ENCODE measurements at places on chromosomes 4 and X.

- no peak for DNase-seq
These were observed 359.2 kb downstream of the FBXW7 start for GRCh38 chr4:152176627-152177214.

- DNase-seq: no peak
These were observed 352.7 kb downstream of the NKX6-1 start for GRCh38 chr4:84146300-84146959.

- no peak for DNase-seq
These were observed at the start of gene MYOZ2 for GRCh38 chr4:119135721-119136121. Gene MYOZ2, plus strand, starts transcription at chr4:119135832. Its CDS starts 694 bp downstream, at chr4:119136526.

DNA sequence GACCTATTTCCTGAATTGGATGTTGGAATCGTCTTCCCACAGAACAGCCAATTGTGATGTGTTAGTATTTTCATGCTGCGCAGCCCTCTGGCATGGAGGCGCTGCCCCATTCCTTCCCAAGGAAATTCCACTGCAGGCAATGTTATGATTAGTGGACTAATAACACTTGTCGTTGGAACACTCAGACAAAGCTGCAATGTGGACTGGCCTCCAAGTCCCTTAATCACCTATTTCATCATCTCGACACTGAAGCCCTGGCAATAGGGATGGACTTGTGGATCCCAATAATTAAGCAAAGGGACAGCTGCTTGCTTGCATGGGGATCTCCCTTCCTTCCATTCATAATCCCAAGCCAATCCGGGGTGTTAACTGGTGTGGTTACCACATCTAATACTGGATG, 78.8 kb upstream of the PLAC1 start:
- DNase-seq: no peak

- no peak for DNase-seq
These were observed 2.7 kb downstream of the HAND2 start for GRCh38 chr4:173527103-173527891.

DNA sequence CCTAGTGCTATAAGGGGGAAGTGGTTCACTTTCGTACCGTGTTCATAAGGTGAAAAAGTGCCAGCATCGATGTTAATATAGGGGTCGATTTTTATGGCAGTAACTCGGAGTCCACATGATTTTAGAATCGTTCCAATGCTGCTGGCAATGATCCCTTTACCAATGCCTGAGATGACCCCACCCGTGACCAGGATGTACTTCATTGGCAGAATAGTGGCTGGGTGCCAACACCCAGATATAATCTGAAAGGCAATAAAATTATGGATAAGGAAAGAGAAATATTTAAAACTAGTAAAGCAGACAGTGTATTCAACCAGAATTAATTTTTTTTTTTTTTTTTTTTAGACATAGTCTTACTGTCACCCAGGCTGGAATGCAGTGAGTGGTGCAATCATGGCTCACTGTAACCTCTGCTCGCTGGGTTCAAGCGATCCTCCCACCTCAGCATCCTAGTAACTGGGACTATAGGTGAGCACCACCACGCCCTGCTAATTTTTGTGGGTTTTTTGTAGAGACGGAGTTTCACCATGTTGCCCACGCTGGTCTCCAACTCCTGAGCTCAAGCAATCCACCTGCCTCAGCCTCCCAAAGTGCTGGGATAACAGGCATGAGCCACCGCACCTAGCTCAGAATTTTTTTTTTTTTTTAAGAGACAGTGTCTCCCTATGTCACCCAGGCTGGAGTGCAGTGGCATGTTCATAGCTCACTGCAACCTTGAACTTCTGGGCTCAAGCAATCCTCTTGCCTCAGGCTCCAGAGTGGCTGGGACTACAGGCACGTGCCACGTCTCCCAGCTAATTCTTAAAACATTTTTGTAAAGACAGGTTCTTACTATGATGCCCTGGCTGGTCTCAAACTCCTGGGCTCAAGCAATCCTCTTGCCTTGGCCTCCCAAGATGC, 9.5 kb downstream of the CTPS2 start:
- no peak for DNase-seq

- DNase-seq: no peak
These were observed 94.5 kb upstream of the GC start for GRCh38 chr4:71878376-71878775.

- DNase-seq: no peak
These were observed 63.5 kb upstream of the WDR1 start for GRCh38 chr4:10179957-10180602.

- no peak for DNase-seq
These were observed 85.7 kb downstream of the TEX13C start for GRCh38 chrX:125405339-125405738.

GRCh38 chrX:143633461-143634308, 2.2 kb downstream of the SLITRK4 start:
- no peak for DNase-seq

- no peak for DNase-seq
These were observed 516.8 kb downstream of the CFAP47 start for GRCh38 chrX:36436361-36436760.

DNA sequence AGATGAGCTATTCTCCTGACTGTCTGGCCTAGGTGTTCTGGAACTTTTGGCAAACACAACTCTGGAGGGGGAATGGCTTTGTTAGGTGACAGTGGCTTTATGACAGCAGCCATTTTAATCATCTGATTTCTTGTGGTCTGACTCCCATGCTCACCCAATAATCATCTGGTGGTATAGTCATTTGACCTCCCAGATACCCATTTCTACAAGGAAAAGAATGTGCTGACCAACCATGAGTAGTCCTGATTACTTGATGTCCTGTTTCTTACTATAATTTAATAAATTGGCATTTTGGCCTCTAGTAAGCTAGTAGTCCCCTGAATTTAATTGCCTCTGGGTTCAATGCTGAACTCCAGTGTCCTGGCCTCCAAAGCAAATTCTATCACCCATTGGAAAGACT, 109.9 kb upstream of the DUSP21 start:
- no peak for DNase-seq
